ENCODE measurements at places on chromosomes 12 and 14.

GRCh38 chr12:113347892-113348291 is 10.5 kb upstream of the PLBD2 start:
- no peak for DNase-seq

GRCh38 chr12:57162553-57163125 is 15.2 kb upstream of the LRP1-AS start:
- DNase-seq: no peak

GRCh38 chr12:49797449-49797776 is 30.8 kb downstream of the NCKAP5L start:
- no peak for DNase-seq

DNA sequence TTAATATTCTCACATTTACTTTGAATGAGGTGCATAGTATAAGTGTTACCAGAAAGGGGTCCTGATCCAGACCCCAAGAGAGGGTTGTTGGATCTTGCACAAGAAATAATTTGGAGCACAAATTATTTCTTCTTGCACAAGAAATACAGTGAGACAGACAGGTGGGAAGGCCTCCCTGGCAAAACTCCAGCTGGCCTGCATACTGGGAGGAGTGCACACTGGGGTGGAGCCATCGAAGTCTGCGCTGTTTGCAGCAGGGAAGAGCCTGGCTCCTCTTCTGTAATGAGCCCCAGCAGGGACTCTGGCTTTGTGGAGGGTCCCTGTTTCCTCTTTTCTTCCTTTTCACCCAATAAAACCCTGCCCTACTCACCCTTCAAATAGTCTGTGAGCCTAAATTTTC is 141.6 kb downstream of the GLT1D1 start:
- DNase-seq: no peak

- DNase-seq: no peak
These were observed 11.7 kb downstream of the HSP90AA1 start for GRCh38 chr14:102075155-102075554.

Measured in fibroblast of villous mesenchyme (primary cell).